NCI-H1105 treated with DMSO at 0.1 percent for 48 hours (cell line): ENCODE measurements at places on chromosomes 6 and 20.

- no peak for DNase-seq
These were observed 618.0 kb upstream of the FLRT3 start for GRCh38 chr20:14955399-14955798.

DNA sequence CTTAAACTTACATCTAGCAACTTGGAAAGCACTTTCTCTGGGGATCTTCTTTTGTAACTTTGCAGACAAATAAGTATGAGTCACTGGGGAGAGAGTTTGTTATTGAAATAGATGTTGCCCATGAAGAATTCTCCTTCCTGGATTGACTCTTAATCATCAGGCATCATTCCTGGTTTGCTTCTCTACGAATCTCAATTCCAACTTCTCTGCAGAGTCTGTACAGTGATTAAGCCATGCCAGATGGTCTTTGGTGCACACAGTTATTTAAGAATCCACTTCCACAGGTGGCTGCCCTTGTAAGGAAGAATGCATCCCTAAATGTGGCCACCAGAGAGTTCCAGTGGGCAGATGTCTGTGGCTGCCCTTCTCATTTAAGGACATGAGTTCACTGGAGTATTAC is 25.7 kb downstream of the MYCT1 start:
- DNase-seq: no peak

GRCh38 chr6:13397359-13398068 is 69.2 kb upstream of the TBC1D7 start:
- DNase-seq: no peak

GRCh38 chr6:17879184-17879583 is 108.3 kb downstream of the KIF13A start:
- no peak for DNase-seq

GRCh38 chr6:82492134-82492533 is 128.5 kb downstream of the TPBG start:
- no peak for DNase-seq

GRCh38 chr6:108947114-108947854 is 99.1 kb downstream of the ARMC2 start:
- no peak for DNase-seq

DNA sequence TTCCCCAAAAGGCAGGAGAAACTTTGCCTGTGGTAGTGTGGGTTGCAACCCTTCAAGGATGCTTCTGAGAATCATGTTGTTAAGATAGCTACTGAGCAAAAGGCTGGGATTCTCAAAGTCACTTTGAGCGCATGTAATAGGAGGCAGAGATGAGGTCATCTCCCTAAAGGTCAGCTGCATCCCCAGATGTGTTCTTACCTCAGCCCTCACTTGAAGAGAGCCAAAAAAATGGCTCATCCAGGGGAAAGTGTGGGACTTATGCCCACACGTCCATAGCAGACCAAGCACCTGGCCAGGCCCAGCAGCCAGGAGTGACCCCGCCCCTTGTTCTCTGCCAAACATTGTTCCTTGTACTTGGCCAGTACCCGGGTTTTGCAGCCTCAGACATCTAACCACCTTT is 187.0 kb upstream of the BMP2 start:
- no peak for DNase-seq

- no peak for DNase-seq
These were observed 18.6 kb downstream of the ADGRF5 start for GRCh38 chr6:46903175-46903574.

DNA sequence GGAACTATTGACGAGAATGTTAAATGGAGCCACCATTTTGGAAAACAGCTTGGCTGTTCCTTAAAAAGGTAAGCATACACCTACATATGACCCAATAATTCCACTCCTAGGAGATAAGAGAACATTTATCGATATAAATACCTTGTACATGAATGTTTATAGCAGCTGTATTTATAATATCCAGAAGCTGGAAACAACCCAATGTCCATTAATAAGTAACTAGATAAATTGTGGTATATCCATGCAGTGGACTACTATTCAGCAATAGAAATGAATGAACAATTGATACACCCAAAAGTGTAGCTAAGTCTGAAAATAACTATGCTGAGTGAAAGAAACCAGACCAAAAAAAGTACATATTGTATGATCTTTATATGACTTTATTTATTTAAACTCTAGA is 42.2 kb upstream of the ADIG start:
- DNase-seq: no peak

DNA sequence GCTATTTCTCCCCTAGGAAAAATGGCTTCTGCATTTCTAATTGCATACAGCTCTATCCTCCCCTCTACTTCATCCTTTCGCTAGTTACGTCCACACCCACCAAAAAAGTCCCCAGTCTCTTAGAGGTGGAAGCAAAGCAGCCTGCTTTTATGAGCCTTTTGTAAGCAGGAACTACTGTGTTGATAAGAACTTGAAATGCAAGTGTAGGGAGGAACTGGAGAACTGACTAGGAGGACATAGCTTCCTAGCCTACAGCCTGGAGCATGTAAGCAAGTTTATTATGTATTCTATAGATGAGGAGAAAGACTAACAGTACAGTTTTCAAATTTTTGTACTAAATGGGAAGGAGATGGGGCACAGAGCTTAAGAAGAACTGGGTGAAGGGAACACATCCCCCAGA is 10.3 kb downstream of the ARHGAP18 start:
- DNase-seq: no peak

- DNase-seq: no peak
These were observed 18.0 kb upstream of the CDK5RAP1 start for GRCh38 chr20:33419140-33419974.

- no peak for DNase-seq
These were observed 60.1 kb downstream of the MTHFD1L start for GRCh38 chr6:150925590-150925928.

DNA sequence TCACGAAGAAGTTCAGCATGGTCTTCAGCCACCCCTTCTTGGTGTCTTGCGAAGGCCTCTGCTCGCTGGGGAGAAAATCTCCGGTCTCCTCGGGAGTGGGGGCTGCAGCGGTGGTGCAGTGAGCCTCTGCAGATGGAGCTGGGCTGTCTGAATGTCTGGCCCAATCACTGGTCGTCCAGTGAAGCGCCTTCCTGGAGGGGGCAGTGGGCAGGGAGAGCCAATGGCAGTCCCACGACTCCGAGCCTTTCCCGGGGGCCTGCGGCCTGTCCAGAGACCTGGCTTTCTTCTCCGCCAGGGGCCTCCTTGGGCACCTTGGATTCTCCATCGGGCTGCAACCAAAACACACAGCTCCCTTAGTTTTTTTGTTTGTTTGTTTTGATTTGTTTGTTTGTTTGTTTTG is 6.3 kb downstream of the BNIP5 start:
- DNase-seq: no peak

DNA sequence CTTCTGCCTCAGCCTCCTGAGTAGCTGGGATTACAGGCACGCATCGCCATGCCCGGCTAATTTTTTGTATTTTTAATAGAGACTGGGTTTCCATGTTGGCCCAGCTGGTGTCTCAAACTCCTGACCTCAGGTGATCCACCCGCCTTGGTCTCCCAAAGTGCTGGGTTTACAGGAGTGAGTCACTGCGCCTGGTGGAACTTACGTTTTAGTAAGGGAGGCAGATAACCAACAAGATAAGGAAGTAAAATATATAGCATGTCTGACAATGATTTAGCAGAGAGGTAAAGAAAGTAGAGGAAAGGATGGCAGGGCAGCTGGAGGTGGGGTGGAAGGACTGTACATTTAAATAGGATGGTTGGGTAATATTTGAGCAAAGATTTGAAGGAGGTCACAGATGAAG is 12.8 kb upstream of the MYMX start:
- DNase-seq: no peak

DNA sequence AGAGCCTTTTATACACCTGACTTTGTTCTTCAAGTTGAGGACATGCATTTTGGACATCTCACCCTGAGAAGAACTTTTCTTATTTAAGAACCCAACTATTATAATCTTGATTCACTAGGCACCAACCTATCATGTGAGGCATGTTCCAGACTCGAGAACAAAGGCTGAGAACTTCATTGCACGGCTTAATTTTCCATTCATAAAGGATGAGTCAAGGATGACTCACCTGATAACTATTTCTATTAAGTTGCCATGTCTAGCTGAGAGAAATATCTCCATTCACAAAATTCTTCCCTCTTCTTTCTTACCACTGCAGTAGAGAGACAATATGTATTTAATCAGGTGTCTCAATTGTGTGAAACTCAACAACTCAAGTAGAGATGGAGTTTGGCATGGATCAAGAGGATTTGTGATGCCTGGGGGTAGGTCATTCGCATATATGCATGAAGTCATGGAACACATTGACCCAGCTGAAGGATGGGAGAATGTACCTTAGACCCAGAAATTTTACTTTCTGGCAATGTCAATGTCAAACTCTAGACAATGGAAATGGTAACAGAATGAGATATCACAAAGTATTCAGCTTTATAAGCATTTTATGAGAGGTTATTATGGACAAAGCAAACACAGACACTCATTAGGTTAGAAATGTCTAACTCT is 208.7 kb upstream of the PRND start:
- DNase-seq: no peak

- DNase-seq: no peak
These were observed 21.3 kb downstream of the MTFR2 start for GRCh38 chr6:136228814-136229213.

DNA sequence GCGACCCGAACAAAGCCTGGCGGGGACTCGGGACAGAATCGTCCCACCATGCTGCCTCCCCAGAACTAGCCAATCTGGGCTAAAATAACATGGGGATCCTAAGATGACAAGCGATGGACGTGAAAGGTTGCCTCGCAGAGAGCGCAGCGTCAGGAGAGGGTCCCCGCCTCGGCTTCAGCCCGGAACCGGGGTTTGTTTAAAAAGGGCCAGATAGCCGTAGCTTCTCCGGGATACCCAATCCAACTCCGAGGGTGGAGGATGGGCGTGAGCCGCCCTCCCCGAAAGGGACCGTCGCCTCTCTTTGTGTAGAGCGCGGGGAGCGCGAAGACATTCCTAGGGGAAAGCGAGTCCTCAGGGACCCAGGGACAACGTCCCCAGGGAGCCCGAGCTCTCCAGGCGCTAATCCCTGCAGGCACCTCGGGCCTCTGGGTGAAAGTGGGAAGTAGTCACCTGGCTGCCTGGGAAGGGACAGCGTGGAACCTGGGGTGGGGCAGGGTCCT is 643 bp downstream of the CD24 start:
- peak; percentile 58 for DNase-seq

DNA sequence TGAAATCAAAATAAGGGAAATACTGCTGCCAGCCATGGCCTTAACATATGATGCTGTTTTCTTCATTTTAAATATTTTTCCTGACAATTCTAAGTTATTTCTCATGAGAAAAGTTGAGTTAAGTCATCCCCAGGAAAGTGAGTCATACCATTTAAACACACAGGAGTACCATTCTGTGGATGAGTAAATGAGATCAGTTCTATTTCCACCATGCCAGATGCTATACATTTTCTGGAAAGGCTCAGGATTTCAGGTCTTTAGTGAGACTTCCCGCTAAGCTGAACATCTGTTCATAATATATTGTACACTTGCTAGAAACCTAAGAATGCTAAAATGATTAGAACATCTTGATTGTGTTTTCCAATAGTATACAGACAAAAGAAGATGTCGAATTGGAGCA is 256.2 kb upstream of the MANEA start:
- no peak for DNase-seq

DNA sequence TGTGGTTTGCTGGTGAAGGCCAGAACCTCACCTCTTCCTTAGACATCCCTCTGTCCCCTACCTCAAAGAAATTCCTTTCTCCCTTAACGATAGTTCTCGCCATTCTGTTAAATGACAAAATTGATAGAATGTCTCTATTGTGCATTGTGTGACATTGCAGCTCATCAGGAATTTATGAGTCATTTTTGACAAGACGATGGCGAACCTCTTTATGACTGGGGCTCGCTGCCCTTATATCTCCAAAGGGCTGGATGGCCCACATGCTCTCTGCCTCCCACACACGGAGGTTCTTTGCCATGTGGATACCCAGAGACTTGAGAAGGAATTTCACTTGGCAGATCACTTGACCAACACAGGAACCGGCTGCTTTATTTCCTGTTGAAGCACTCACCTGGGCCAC is 66.8 kb upstream of the RPS6KA2 start:
- no peak for DNase-seq

GRCh38 chr6:132650429-132650828 is 8.6 kb downstream of the TAAR1 start:
- DNase-seq: no peak

DNA sequence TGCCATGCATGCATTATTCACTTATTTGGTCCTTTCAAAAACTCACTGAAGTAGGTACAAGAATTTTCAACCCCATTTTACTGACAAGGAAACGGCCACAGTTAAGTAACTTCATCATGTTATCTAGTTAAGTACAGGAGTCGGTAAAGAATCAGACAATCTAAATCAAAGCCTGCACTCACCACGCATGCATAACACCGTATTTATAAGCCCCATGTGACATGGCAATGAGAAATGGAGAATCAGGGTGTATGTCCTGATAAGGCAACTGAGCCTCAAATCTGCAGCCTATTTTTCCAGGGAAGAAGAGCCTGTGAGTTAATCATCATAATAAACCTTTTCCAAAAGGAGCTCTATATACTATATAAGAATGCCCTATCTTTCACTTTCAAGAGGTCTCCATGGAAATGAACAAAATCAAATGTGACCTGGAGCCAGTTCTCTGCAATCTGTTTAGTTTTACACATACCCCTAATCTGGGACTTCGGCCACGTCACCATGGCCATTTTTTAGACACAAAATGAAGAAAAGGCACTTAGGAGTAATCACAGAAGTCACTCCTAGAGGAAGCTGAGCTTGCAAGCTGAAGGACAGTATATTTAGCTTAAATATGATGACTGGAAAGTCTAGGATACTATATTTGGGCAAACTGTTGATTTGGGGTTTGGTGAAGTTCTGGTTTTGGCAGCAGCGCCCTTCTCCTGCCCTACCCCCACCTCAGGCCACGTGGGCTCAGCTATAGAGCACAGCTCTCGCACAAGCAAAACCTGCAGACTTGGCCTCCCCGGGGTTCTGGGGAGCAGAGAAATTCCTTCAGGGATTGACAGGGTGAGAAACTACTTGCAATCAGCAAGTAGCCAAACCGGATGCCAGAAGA is 19.2 kb downstream of the TRAM2 start:
- no peak for DNase-seq

GRCh38 chr20:36421641-36422040 is 115.5 kb downstream of the DLGAP4 start:
- no peak for DNase-seq

DNA sequence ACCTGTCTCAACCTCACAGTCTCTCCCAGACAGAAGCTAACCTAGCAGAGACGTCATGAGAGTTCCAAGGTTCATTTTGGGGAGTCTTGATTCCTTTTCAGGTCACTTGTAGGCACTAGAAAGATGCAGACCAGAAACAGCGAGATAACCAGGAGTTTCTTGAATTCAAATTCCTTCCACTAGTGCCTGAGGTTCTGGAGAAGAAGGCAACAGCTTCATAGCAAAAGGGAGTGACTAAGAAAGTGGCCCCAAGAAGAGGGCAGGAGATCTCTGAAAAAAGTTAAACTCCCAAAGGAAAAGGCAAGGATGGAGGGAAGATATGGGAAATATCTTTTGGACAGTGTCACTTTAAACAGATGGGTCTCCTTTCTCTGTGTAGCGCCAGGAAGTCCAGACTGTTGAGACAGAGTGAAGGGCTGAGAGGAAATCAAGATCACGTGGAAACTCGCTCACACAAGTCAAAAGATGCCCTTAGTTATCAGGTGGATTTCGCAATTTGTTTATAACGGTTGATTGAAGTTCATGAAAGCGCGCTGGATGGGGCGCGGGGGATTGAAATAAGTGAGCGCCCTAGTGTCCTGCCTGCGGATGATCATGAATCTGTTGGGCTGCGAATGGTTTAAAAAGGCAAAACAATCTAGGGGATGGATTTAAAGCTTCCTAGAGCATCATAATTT is 4.8 kb upstream of the PRSS16 start:
- no peak for DNase-seq

- peak; percentile 96 for DNase-seq
These were observed 695.3 kb downstream of the MAFB start for GRCh38 chr20:39993742-39994141.

GRCh38 chr20:4171538-4172116 is 156.3 kb upstream of the RNF24 start:
- no peak for DNase-seq
